ENCODE measurements at places on chromosomes 16 and 17.

- no peak for DNase-seq
These were observed 275.4 kb downstream of the SEC14L1 start for GRCh38 chr17:77416105-77416713.

DNA sequence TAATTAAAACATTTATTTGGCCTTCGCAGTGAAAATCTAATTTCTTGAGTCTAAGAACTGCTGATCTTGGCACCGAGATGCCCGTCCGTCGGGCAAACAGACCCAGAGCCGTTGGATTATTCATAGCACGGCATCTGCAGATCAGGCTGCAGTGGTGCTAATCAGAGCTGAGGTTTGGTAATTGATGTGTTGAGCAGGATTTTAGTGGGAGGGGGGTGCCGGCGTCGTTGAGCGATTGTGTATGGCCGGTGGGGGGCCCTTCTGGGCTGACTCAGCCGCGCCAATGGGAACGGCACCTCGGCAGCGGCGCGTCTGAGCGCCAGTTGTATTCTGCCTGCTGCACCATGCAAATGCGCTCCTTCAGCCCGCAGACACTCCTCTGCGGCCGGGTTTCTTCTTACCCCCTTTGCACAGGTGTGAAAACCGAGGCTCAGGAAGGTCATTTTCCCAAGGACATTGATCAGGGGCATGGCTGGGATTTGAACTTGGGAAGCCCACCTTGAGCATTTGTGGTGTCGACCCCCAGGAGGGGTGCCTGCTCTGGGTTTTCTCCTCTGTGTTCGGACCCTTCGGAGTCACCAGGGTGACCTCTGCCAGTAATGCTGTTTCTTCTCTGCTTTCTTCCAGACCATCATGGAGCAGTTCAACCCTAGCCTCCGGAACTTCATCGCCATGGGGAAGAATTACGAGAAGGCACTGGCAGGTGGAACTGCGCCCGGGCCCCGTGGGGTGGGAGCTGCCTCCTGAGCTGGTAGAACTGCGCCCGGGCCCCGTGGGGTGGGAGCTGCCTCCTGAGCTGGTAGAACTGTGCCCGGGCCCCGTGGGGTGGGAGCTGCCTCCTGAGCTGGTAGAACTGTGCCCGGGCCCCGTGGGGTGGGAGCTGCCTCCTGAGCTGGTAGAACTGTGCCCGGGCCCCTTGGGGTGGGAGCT, 18.4 kb downstream of the BAIAP2 start:
- DNase-seq: no peak

DNA sequence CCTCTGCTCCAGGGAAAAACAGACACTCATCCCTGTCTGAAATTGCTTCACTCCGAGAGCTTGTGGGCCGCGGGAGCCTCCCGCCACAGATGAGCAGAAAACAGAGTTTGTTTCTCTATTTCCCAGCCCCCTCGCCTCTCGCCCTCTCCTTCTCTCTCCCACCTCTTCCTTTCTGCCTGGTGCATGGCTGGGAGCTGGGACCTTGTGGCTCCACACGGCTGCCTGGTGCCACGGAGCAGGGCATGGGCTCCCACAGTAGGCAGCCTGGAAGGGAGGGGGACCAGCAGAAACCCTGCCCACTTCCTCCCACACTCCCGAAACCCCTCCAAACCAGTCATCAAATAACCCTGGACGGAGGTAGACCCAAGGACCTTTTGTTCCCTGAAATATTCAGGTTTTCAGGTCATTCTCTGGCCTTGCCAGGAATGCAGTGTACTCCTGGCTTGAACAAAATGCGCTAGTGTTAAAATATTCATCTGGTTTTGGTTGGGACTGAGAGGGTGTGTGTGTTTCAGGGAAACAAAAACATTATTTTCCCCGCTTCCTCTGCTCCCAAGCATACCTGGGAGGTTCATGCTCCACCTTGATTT, 204.9 kb downstream of the C16orf78 start:
- DNase-seq: no peak

- DNase-seq: no peak
These were observed 14.8 kb upstream of the C17orf113 start for GRCh38 chr17:42065201-42065600.

DNA sequence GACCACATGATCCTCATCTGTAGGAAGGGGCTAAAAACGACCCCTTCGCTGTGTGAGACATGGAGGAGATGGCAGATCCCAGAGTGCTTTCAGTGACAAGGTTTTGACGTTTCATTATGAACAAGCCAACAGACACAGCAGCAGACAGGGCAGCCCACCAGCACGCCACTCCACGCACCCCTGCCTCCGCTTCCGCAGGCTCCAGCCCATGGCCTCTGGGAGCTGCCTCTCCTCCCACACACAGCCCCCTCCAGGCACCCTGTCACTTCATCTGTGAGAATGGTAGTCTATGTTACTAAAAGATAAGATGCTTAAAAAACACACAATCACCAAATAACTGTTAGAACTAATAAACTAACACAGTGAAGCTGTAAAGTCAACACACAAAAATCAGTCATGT, 12.3 kb upstream of the ADCY7 start:
- DNase-seq: no peak

- DNase-seq: no peak
These were observed 219.7 kb downstream of the GSG1L start for GRCh38 chr16:27843800-27844199.

GRCh38 chr16:66947302-66948065, 12.2 kb downstream of the CES2 start:
- peak; percentile 79 for DNase-seq

DNA sequence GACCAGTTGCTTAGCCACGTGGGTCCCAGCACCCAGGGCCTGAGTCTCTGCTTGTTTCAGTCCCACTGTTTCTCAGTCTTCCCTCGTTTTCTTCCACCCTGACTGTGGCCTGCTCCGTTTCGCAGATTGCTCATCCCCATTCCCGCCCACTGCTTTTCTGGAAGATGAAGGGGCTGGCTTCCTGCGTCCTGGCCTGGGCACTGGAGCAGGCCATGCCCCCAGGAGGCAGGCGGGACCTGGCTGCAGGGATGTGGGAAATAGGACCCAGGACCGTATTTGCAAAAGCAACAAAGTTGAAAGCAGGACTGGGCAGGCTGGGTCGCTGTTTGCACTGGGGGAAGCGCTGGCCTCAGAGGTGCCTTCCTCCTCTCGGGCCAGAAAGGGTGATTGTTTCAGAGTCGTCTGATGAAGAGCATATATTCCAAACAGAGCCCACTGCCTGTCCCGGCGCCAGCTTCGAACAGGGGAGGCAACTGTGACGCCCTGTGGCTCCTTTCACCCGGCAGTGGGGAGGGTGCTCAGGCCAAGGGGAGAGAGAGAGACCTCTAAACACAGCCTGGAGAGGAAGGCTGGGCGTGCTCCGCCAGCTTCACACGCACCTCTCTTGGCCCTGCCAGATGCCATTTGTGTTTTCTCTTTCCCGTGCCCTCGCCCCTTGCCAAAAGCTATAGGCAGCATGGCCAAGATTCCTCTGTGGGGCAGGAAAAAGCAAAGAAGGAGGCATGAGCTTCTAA, 108.6 kb downstream of the CMIP start:
- no peak for DNase-seq

DNA sequence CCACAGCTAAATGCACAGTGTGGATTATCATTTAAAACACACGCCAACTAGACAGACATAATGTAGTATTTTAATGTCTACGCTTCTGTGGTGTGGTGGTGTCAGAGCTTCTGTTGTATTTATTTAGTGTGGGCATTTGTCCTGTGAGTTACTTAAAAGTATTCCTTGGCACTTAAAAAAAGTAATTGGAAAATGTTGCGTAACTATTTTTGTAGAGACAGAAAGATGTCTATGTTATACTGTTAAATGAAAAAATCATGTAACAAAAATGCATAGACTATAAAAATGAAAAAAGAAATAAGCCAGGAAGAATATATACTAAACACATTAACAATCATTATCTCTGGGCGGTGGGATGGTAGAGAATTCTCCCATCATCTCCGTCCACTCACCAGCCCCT, 39.2 kb downstream of the CYTH1 start:
- DNase-seq: no peak

GRCh38 chr17:39132192-39132610, 19.2 kb downstream of the PLXDC1 start:
- peak; percentile 70 for DNase-seq

GRCh38 chr17:40437095-40437732, 6.0 kb upstream of the IGFBP4 start:
- no peak for DNase-seq

- peak; percentile 39 for DNase-seq
These were observed 12.6 kb downstream of the UBN1 start for GRCh38 chr16:4859900-4860255.

- DNase-seq: no peak
These were observed 22.8 kb upstream of the ACSM2B start for GRCh38 chr16:20598832-20599469.

GRCh38 chr17:68184141-68184571, 63.7 kb upstream of the AMZ2 start:
- DNase-seq: no peak

GRCh38 chr17:81328489-81328888, 33.4 kb upstream of the SLC38A10 start:
- no peak for DNase-seq

- DNase-seq: no peak
These were observed 8.5 kb downstream of the DNAJA3 start for GRCh38 chr16:4433914-4434787.

DNA sequence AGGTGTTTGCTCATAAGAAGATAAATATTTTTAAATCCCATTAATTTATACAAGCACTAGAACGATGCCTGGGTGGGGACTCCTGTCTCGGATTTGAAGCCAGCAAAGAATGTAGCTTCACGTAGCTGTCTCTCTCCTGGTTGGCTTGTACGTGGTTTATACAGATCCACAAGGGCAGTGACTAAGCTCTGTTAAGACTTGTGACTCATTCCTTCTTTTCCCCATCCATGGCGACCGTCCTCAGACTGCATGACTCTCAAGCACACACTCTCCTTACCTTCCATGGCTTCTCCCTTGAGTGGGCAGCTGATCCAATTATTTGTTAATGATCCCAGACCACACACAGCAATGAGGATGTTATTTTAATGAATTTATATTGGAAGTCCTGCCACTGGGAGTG, 679.7 kb upstream of the SOX9 start:
- peak; percentile 92 for DNase-seq
